Activated CD4-positive, alpha-beta memory T cell treated with anti-CD3 and anti-CD28 coated beads for 36 hours (primary cell): ENCODE measurements at places on chromosomes 13 and 19. TPM values are rescaled to one million over a fixed set of nuclear protein-coding genes. Genes with fewer than 3 reads are reported as not detected.

ZNF709 gene
- 1.5 TPM for total RNA-seq

KIR2DL3 gene
- total RNA-seq, result not detected

GPI gene
- 564 TPM for total RNA-seq

DCAF15 gene
- 72.0 TPM for total RNA-seq

CARM1 gene
- total RNA-seq, result 75.0 TPM

C1QTNF9 gene
- total RNA-seq, result not detected

MAP4K1 gene
- total RNA-seq, result 205 TPM

ATP8B3 gene
- 10.0 TPM for total RNA-seq

GRCh38 chr13:66634384-66634783 is 595.8 kb downstream of the PCDH9 start:
- DNase-seq, result no peak
- H3K27ac ChIP-seq, result no peak overlapping the region

DNA sequence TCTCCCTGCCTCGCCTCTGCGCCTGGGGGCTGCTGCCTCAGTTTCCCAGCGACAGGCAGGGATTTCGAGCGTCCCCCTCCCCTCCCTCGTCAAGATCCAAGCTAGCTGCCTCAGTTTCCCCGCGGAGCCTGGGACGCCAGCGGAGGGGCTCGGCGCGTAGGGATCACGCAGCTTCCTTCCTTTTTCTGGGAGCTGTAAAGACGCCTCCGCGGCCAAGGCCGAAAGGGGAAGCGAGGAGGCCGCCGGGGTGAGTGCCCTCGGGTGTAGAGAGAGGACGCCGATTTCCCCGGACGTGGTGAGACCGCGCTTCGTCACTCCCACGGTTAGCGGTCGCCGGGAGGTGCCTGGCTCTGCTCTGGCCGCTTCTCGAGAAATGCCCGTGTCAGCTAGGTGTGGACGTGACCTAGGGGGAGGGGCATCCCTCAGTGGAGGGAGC is 722 bp upstream of the ICAM1 start:
- DNase-seq, result peak; percentile 91
- peak overlapping the region; percentile 85 for H3K4me3 ChIP-seq
- H3K4me1 ChIP-seq, result peaks cover 35% of the 10 kb centered on the region
- no peaks in the 10 kb centered on the region for H3K27me3 ChIP-seq
- H3K36me3 ChIP-seq, result peaks cover 19% of the 10 kb centered on the region

GRCh38 chr13:100986571-100986970 is 312.0 kb upstream of the TMTC4 start:
- no peak overlapping the region for H3K27ac ChIP-seq
- H3K4me1 ChIP-seq, result no peaks in the 10 kb centered on the region
- H3K36me3 ChIP-seq, result no peaks in the 10 kb centered on the region

- H3K4me3 ChIP-seq, result peak overlapping the region; percentile 99
- DNase-seq, result peak; percentile 31
- H3K36me3 ChIP-seq, result peaks cover 24% of the 10 kb centered on the region
- no peaks in the 10 kb centered on the region for H3K27me3 ChIP-seq
Measured at GRCh38 chr19:16628984-16629691, 1.1 kb upstream of the MED26 start.

DNA sequence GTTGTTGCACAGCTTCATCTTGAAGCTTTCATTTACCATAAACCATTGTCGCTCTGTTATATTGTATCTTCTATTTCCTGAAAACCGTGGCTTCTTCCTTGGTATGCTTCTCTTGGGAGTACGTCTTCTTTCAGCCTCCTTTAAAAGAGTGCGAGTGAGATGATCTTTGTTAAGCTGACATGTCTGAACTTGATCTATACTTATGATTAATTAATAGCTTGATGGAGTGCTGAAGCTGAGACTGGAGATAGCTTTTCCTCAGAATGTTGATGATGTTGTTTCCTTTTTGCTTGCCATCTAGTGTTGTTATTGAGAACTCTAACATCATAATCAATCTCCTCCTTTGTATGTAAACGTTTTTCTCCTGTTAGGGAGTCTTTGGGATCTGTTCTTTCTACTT is 529.3 kb upstream of the SPRY2 start:
- H3K4me3 ChIP-seq, result no peak overlapping the region
- no peaks in the 10 kb centered on the region for H3K27me3 ChIP-seq
- H3K36me3 ChIP-seq, result no peaks in the 10 kb centered on the region
- DNase-seq, result no peak
- no peak overlapping the region for H3K27ac ChIP-seq

- H3K27me3 ChIP-seq, result peaks cover 9% of the 10 kb centered on the region
- no peaks in the 10 kb centered on the region for H3K4me1 ChIP-seq
- no peak overlapping the region for H3K27ac ChIP-seq
- no peak overlapping the region for H3K4me3 ChIP-seq
Measured at GRCh38 chr13:74927823-74928222, 554.1 kb downstream of the TBC1D4 start.

- no peak for DNase-seq
- H3K4me1 ChIP-seq, result no peaks in the 10 kb centered on the region
- H3K27ac ChIP-seq, result no peak overlapping the region
- no peak overlapping the region for H3K4me3 ChIP-seq
- H3K36me3 ChIP-seq, result no peaks in the 10 kb centered on the region
- peaks cover 2% of the 10 kb centered on the region for H3K27me3 ChIP-seq
Measured at GRCh38 chr13:36530050-36530789, 97.9 kb downstream of the CCNA1 start.

DNA sequence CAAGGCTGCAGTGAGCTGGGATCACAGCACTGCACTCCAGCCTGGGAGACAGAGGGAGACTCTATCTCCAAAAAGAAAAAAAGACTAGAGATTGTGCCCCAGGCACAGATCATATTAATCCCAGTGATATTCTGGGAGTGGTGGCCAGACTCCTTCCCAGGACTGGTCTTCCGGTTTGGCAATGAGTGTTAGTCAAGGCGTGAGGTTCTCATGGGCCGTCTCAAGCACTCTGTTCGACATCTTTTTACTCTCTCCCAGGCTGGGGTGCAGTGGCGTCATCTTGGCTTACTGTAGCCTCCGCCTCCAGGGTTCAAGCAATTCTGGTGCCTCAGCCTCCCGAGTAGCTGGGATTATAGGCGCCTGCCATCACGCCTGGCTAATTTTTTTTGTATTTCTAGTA is 5.3 kb upstream of the DPRX start:
- no peaks in the 10 kb centered on the region for H3K36me3 ChIP-seq
- no peaks in the 10 kb centered on the region for H3K4me1 ChIP-seq
- DNase-seq, result no peak
- H3K27ac ChIP-seq, result no peak overlapping the region
- no peak overlapping the region for H3K4me3 ChIP-seq

DNA sequence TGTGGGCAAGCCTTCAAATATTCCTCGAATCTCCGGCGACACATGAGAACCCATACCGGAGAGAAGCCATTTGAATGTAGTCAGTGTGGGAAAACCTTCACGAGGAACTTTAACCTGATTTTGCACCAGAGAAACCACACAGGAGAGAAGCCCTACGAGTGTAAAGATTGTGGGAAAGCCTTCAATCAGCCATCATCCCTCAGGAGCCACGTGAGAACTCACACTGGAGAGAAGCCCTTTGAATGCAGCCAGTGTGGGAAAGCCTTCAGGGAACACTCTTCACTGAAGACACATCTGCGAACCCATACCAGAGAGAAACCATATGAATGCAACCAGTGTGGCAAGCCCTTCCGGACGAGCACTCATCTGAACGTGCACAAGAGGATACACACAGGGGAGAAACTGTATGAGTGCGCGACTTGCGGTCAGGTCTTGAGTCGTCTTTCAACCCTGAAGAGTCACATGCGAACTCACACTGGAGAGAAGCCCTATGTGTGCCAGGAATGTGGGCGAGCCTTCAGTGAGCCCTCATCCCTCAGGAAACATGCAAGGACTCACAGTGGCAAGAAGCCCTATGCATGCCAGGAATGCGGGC is 28.8 kb downstream of the ZNF333 start:
- DNase-seq, result no peak
- no peak overlapping the region for H3K27ac ChIP-seq
- H3K4me3 ChIP-seq, result no peak overlapping the region
- peaks cover 90% of the 10 kb centered on the region for H3K36me3 ChIP-seq
- H3K27me3 ChIP-seq, result no peaks in the 10 kb centered on the region

- peak; percentile 57 for DNase-seq
- peaks cover 3% of the 10 kb centered on the region for H3K4me1 ChIP-seq
- H3K27me3 ChIP-seq, result no peaks in the 10 kb centered on the region
- H3K4me3 ChIP-seq, result no peak overlapping the region
- H3K36me3 ChIP-seq, result peaks cover 47% of the 10 kb centered on the region
Measured at GRCh38 chr13:114019367-114019766, 45.5 kb upstream of the C13orf46 start.

GRCh38 chr13:95620030-95620824 is 24.3 kb downstream of the DZIP1 start:
- H3K27ac ChIP-seq, result no peak overlapping the region
- no peaks in the 10 kb centered on the region for H3K36me3 ChIP-seq
- H3K4me1 ChIP-seq, result no peaks in the 10 kb centered on the region
- peaks cover 9% of the 10 kb centered on the region for H3K27me3 ChIP-seq
- H3K4me3 ChIP-seq, result no peak overlapping the region

DNA sequence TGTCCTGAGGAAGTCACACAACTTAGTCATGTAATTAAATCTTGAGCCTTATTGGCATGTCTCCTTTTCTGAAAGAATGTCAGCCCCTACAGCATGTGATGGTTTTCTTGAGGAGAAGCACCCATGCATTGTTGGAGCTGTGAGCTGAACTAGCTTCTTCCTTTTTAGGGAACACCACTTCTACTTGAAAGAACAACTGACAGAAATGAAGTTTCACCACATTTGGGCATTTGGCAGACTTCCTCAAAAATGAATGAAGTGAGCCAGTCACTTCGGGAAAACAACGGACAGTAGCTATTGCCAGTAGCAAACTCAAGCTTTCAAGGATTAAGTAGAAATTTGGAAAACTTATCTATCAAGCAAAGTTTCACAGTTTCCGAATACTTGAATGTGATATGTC is 1351.3 kb downstream of the EFNB2 start:
- H3K36me3 ChIP-seq, result no peaks in the 10 kb centered on the region
- H3K4me1 ChIP-seq, result no peaks in the 10 kb centered on the region
- H3K27me3 ChIP-seq, result peaks cover 5% of the 10 kb centered on the region
- no peak for DNase-seq

DNA sequence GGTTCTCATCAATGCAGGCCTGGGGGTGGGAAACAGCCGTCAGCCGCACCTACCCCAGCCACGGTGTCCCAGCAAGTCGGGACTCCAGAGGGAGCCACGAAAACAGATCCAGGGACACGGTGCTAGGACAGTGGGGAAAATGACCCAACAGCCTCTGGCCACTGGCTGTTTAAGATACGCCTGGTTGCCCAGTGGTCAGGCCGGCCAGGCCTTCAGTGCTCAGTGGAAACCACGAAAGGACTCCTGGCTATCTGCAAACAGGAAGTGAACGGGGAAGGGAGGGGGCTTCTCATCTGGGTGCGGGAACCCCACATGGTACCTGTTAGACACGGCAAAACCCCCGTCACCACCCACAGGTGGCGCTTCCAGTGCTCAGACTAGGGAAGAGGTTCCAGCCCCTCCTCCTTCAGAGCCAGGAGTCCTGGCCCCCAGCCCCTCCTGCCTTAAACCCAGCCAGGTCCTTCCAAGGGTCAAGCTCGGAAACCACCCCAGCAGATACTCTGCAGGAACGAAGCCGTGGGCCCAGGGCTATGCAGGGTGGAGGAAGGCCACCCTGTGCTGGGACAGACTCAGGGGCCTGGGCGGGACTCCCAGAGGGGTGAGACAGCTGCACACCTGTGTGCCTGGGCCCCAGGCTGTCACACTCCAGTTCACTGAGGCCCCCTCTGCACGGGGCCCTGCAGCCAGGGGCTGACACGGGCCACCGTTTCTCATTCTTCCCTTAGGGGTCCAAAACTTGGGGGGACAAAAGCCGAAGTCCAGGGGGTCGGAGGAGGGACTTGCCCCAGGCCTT is 4.5 kb downstream of the PPP1R12C start:
- H3K36me3 ChIP-seq, result peaks cover 23% of the 10 kb centered on the region
- no peak overlapping the region for H3K27ac ChIP-seq
- H3K4me1 ChIP-seq, result peaks cover 21% of the 10 kb centered on the region
- no peaks in the 10 kb centered on the region for H3K27me3 ChIP-seq

DNA sequence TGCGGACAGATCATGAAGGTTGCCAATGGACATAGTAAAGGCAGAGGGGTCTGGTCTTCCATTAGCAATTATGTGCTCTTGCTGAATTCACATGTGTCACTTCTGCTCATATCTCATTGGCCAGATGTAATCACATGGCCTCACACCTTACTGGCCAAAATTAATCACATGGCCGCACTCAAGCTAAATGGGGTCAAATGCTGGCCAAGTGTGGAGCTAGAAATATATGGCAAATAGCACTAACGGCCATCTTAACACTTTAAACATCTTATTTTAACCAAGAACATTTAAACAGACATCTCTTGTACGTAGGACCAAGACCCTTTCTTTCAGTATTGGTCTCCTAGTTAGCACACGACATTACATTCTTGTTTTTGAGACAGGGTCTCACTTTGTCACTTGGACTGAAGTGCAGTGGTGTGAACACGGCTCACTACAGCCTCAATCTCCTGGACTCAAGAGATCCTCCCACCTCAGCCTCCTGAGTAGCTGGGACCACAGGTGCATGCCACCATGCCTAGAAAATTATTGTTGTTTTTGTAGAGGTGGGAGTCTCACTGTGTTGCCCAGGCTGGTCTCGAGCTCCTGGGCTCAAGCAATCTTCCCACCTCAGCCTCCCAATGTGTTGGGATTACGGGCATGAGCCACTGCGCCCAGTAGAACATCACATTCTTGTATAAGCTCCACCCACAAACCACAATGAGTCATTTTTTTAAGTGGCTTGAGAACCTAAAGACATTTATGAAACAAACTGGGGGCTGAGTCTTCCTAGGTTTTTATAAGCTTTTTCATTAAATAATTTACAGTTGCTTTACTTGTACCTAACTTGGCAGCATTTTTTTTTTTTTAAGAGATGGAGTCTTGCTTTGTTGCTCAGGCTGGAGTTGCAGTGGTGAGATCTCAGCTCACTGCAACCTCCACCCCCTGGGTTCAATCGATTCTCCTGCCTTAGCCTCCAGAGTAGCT is 2.9 kb upstream of the PTOV1 start:
- no peak overlapping the region for H3K27ac ChIP-seq
- peaks cover 37% of the 10 kb centered on the region for H3K4me1 ChIP-seq
- no peaks in the 10 kb centered on the region for H3K27me3 ChIP-seq
- H3K4me3 ChIP-seq, result no peak overlapping the region
- DNase-seq, result no peak

DNA sequence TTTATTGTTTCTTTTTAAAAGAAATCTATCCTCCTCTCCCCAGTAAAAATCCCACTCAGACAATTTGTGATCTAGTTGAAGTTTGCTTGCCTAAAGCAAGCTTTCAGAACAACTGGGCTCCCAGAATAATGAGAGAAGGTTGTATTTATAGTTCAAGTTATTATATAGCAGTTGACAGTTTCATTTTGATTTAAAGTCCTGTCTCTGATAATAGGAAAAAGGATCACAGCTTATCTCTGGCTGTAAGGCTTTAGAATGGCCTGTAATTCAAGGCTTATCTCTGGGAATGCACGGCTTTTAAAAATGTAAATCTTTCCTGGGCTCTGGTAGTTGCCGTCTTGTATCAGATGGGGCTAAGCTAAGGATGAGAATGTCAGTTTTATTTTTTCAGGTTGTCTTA is 123.3 kb upstream of the TMTC4 start:
- H3K27me3 ChIP-seq, result peaks cover 10% of the 10 kb centered on the region
- H3K4me3 ChIP-seq, result no peak overlapping the region
- no peaks in the 10 kb centered on the region for H3K36me3 ChIP-seq
- H3K4me1 ChIP-seq, result no peaks in the 10 kb centered on the region
